ENCODE measurements at places on chromosomes 5 and 9.

GRCh38 chr5:7363067-7363677 lies 32.8 kb upstream of the ADCY2 start:
- no peak overlapping the region for H3K27ac ChIP-seq
- no peak for DNase-seq
- H3K4me1 ChIP-seq, result no peaks in the 10 kb centered on the region
- H3K4me3 ChIP-seq, result no peak overlapping the region
- H3K36me3 ChIP-seq, result no peaks in the 10 kb centered on the region

DNA sequence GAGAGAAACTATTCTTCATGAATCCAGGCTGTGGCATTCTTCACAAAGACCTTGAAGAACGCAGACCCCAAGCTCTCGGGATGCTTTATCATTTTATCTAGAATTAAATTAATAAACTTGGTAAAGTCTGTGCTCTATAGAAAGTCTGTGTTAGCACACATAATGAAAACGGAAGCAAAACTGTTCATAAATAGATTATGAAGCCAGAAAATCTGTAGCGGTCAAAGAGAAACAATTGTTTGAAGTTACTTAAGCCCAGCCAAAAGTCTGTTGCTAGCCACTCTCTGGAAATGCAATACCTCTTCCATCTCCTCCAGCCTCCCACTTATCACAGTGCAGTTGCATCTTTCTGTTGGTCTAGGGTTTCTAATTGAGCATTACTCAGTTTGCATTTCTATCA lies 375.9 kb downstream of the KIF4B start:
- peaks cover 2% of the 10 kb centered on the region for H3K27me3 ChIP-seq
- H3K36me3 ChIP-seq, result no peaks in the 10 kb centered on the region
- H3K4me1 ChIP-seq, result no peaks in the 10 kb centered on the region
- no peak for DNase-seq

DNA sequence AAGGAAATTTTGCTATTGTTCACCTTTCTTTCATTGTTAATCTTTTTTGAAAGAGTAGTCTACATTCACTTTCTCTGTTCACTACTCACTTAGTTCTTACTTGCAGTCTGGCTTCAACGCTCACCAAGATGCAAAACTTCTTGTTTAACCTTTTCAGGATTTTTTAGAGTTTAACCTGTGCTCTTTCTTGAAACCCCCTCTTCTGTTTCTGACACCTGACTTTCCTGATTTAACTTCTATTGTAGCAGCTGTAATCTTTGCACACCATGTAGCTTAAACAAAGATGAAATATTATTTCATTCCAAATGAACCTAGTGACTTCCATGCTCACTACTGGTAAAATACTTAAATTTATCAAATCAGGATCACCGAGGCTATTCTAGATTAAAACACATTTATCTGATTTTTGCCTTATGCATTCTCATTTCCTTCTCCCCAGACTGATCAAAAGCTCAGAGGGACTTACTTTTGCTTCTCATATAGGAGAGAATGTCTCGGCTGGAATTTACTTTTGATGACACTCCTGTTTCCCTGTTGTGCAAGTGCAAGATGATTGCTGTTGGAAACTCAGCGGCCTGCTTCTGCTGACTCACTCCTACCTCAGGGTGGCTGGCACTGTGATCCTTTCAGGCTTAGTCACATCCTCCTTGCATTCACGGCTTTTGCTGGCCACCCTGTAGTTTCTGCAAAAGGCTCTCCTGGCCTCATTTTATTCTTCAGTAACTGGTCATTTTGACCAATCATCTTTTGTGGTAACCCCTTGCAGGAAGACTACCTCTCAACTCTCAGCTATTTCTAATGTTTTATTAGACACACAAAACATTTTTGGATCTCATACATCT lies 109.3 kb upstream of the IFNE start:
- no peak overlapping the region for H3K4me3 ChIP-seq
- no peak overlapping the region for H3K27ac ChIP-seq
- H3K36me3 ChIP-seq, result no peaks in the 10 kb centered on the region
- no peaks in the 10 kb centered on the region for H3K4me1 ChIP-seq
- no peak for DNase-seq

GRCh38 chr5:141951332-141951781 lies 6.6 kb downstream of the PCDH12 start:
- DNase-seq, result no peak
- H3K4me1 ChIP-seq, result peaks cover 13% of the 10 kb centered on the region
- peaks cover 11% of the 10 kb centered on the region for H3K36me3 ChIP-seq
- H3K27me3 ChIP-seq, result no peaks in the 10 kb centered on the region
- no peak overlapping the region for H3K27ac ChIP-seq

DNA sequence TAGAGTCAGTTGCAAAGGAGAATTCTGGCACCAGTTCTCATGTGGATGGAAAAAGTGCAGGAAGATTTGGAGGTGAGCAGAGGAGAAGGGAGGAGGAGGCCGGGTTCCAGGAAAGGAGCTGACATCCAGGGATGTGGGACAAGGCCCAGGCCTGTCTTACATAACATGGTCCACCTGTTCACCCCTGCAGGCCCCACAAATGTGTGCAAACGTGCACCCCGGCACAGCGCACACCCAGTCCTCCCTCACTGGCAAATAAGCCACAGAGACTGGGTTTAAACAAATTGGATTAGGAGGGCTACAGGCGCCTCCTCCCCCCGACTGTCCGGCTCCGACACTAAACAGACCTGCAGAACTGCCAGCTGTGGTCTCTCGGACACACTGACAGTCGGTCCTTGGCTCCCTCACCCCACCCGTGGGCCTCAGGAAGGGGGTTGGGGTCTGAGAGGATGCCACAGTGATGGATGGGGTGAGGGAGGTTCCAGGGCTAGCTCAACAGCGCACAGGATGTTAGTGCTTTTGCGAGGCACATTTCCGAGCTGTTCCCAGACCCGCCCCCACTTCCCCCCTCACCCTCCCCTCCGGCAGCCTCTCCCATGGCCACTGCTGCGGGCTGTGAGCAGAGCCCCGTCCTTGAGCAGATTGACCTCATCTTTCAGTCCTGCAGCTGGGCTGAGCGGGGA lies 43.4 kb upstream of the IL17B start:
- peak overlapping the region; percentile 82 for H3K27ac ChIP-seq
- no peak overlapping the region for H3K4me3 ChIP-seq
- peaks cover 28% of the 10 kb centered on the region for H3K4me1 ChIP-seq
- DNase-seq, result peak; percentile 71

DNA sequence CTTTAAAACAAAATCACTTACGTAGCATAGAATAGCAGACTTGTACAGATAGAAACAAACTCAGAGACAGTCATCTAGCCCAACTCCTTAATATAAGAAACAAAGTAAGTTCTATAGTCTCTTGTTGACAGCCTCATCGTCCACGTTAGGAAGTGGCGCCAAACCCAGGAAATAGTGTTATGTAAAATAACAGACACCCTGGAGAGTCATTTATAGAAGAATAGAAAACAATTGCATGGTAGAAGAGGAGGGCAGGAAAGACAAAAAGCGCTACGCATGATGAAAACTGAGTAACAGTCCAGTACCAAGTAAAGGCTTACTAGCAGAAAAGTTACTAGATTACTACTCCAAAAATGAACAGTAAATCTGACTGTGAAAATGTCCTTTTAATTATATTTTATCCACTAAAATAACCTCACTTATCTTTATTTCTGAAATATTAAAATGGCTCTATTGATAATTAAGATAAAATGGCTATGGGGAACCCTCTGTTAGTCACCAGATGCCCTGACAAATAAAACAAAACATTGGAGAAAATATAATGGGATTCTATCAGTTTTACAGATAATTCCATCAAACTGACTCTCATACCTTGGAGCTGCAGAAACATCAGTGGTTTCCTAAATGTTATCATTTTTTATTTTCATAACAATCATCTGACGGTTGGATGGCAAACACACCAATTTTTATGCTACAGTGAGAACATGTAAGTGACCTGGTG lies 434.0 kb upstream of the C9orf72 start:
- H3K36me3 ChIP-seq, result no peaks in the 10 kb centered on the region
- H3K4me1 ChIP-seq, result no peaks in the 10 kb centered on the region
- DNase-seq, result no peak
- no peak overlapping the region for H3K27ac ChIP-seq
- H3K4me3 ChIP-seq, result no peak overlapping the region

DNA sequence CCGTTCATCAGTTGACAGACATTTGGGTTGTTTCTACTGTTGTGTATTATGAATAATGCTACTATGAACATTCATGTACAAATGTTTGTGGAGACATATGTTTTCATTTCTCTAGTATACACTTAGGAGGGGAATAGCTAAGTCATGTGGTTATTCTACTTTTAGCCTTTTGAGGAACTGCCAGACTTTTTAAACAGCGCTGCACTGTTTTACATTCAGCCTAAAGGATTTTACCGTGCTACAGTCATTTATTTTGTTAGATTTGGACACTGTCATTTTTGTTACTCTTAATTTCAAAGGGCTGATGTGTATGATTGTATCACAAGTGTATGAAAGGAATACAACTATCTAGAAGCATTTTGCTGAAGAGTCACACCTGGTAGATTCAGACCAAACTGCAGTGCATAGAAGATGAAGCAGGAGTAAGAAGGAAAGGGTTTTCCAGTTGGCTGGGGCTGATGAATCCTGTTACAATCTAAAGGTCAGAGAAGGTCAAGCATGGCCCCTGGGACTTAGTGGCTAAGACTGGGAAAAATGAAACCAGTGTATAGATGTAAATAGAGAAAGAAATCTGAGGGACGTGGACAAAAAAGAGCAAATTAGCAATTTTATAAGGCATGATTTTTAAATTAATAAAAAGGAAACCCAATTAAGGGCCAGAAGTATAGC lies 509.7 kb downstream of the PSAT1 start:
- H3K4me1 ChIP-seq, result peaks cover 3% of the 10 kb centered on the region
- no peak overlapping the region for H3K4me3 ChIP-seq
- no peak overlapping the region for H3K27ac ChIP-seq
- DNase-seq, result no peak
- no peaks in the 10 kb centered on the region for H3K36me3 ChIP-seq

DNA sequence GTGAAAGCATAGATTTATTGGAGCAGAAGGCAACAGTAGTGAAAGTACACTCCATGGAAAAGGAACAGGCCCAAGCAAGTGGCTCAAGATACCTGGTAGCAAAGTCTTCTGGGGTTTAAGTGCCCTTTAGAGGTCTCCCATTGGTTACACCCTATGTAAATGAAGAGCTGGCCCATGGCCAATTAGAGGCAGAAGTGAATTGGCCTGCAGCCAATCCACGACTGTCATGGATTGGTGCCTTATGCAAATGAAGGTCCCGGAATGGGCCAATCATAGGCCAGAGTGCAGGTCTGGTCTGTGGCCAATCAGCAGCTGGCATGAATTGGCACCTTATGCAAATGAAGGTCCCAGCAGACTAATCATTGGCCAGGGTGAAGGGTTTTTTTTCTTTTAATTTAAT lies 64.2 kb upstream of the PCSK5 start:
- peak; percentile 18 for DNase-seq
- H3K4me1 ChIP-seq, result no peaks in the 10 kb centered on the region
- H3K27me3 ChIP-seq, result no peaks in the 10 kb centered on the region
- H3K4me3 ChIP-seq, result no peak overlapping the region
- H3K36me3 ChIP-seq, result no peaks in the 10 kb centered on the region

DNA sequence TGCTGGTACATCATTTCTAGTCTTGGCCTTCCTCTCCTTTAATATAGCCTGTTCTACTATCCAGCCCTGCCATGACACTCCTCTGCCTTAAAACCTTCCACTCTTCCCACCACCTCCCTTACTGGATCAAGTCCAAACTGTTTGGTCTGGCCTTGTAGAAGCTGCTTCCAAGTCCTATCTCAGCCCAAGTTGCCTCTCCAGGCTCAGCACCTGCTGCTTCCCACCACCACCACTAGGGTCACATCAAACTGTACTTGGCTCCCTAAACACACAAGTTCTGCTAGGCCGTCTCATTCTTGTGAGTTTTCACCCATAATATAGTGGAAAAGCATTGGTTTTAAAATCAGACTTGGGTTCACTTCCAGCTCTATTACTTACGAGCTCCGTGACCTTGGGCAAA lies 1.4 kb downstream of the NDUFA8 start:
- no peak overlapping the region for H3K27ac ChIP-seq
- DNase-seq, result no peak
- no peaks in the 10 kb centered on the region for H3K36me3 ChIP-seq
- H3K4me1 ChIP-seq, result peaks cover 7% of the 10 kb centered on the region

- peaks cover 96% of the 10 kb centered on the region for H3K27me3 ChIP-seq
- no peak for DNase-seq
- H3K4me1 ChIP-seq, result peaks cover 31% of the 10 kb centered on the region
- no peaks in the 10 kb centered on the region for H3K36me3 ChIP-seq
- H3K4me3 ChIP-seq, result no peak within 1 kb of the TSS
These were observed at the start of gene DMRT3 for GRCh38 chr9:976258-976942. Gene DMRT3, plus strand, starts transcription at chr9:976655. Its CDS starts 347 bp downstream, at chr9:977002.

- no peak overlapping the region for H3K27ac ChIP-seq
- H3K36me3 ChIP-seq, result no peaks in the 10 kb centered on the region
These were observed 34.8 kb upstream of the RXRA start for GRCh38 chr9:134291452-134291881.

Data from spinal cord (tissue), 10 donors.